Naive thymus-derived CD4-positive, alpha-beta T cell (primary cell): ENCODE measurements at places on chromosomes 16 and 17. TPM values are rescaled to one million over a fixed set of nuclear protein-coding genes. Genes with fewer than 3 reads are reported as not detected.

The RAB26 gene
- 0.29 TPM for polyA plus RNA-seq

- no peaks in the 10 kb centered on the region for H3K27me3 ChIP-seq
- H3K4me3 ChIP-seq, result no peak overlapping the region
Measured at GRCh38 chr16:4572715-4573114, 16.6 kb downstream of the C16orf96 start.

DNA sequence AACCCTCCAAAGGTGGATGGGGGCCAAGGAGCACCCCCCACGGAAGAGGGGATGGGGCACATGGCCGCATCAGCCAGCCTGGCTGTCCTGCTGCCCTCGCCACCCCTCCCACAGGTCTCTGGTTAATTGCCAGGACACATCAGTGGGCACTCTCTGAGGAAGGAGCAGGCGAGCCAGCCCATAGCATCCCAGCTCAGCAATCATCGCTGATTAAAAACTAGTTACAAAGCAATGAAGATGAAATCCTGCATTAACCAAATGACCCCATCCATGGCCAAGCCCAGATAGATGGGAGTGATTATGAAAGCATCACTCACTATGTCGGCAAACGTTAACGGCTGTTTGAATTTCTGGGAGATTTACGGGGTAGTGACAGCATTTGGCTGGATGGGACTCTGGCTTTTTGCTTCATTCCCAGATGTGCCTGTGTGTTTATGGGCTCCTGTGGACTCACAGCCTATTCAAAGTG lies 45.3 kb downstream of the CCDC182 start:
- H3K27ac ChIP-seq, result no peak overlapping the region
- H3K4me1 ChIP-seq, result peaks cover 8% of the 10 kb centered on the region
- no peak for DNase-seq

The KIF19 gene
- not detected for polyA plus RNA-seq

The HNF1B gene
- polyA plus RNA-seq, result not detected

- DNase-seq, result no peak
- no peak overlapping the region for H3K4me3 ChIP-seq
- peaks cover 10% of the 10 kb centered on the region for H3K4me1 ChIP-seq
- H3K27me3 ChIP-seq, result no peaks in the 10 kb centered on the region
- H3K27ac ChIP-seq, result no peak overlapping the region
Measured at GRCh38 chr16:57413301-57413730, 8.7 kb downstream of the CCL17 start.
